GF-D8 (cell line): ENCODE measurements at places on chromosomes 6 and 20.

DNA sequence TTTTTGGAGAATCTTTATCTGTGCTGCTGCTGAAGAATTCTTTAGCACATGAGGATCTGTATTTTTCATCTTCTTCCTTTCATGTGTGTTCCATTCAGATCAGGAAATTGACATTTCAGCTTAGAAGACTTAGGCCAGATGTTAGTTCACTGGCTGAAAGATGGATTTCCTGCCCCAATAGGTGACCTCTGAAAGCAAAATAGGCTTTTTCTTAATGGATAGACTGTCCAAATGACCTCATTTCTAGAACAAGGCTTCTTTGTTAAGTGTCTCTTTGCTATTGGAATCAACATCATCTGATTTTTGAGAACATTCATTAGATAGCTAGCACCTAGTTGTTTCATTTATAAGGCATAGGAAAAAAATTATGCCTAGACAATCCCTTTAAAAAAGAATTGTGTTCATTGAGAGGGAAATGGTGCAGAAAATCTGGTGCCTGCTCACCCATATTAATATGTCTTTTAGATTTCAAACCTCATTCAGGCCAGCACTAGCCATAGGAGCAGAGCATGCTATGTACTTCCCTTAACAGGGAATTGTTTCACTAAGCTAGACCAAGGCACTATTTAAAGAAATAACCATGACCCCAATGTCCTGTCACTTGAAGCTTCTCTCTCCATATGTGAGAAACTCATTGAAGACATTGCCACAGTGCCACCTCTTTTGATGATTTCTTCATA is 13.6 kb upstream of the SASH1 start:
- no peak for DNase-seq

- DNase-seq, result no peak
Measured at GRCh38 chr6:47188588-47189021, 121.1 kb downstream of the TNFRSF21 start.

DNA sequence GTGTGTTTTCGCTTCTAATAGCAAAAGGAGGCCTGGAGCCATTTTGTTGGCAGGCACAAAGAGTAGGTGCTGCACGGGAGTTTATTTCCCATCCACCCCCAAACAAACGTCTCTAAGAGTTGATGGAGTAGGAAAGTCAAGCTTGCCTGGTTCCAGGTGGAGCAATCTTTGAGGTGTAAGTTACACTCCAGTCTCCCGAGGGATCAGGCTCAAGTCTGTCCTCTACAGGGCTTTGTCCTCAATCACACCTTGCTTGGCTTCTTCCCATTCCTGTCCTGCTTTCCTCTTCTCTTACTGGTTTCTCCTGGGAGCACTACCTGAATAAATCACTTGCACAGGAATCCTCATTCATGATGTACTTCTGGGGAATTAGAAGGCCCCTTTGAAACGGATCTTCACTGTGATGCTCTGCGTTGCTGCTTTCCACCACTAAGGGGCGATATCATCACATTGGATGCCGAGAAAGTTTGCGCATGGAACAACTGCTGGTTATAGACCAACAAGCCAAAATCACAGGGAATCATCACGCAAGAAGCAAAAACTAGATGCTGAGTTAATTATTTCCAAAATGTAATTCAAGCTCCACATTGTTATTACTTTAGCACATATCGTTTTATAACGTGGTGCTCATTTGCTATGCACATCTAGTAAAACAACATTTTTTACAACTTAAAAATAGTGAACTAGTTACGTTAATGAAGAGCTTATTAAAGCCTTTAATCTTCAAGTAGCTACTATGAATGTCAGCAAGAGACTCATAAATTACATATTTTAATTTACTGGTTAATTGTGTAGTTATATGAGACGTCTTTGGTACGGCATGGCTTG is 156.8 kb downstream of the DNAH8 start:
- DNase-seq, result no peak

DNA sequence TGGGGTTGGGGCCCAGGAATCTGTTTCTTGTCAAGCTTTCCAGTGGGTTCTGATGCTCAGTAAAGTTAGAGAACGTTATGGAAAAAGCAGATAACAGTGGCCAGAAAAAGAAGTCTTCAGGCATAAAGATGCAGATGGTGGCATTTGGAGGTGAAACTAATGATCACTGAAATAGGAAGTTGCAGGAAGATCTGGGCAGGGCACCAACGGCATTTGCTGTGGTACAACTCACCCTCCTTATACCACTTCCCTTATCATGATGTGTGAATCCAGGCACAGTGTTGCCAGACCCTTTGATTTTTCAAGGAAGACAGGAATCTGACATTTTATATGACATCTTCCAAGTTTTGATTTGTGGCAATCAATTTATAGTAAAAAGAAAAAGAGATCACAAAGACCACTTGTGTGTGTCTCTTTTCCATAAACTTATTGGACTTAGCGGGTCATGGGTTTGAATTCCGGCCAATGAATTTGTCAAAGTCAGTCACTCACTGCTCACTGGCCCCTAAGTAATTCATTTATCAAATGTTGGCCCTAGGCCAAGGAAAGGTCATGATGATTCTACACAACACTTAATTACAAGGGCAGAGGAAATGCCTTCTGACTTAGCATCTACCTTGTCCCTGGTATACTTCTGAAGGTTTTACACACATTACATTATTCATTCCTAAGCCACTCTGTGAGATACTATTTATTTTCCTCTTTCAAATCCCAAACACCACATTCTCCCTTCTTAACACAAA is 37.6 kb downstream of the LAMP5 start:
- DNase-seq, result no peak

DNA sequence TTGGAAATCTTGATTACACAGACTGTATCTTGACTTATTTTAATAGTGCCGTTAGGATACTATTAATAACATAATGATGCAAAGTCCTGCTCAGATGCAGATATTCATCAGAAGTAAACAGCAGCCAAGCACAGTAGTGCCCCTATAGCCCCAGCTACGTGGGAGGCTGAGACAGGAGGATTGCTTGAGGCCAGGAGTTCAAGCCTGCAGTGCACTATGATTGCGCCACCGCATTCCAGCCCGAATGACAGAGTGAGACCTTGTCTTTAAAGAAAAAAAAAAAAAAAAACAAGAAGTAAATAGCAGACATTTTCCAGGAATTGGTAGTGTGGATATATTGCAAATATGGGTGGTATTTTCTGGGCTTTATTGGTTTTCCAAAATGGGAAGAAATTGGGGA is 61.8 kb downstream of the TULP4 start:
- DNase-seq, result no peak

- DNase-seq, result peak; percentile 60
Measured at GRCh38 chr20:49676581-49677291, 36.9 kb downstream of the B4GALT5 start.

DNA sequence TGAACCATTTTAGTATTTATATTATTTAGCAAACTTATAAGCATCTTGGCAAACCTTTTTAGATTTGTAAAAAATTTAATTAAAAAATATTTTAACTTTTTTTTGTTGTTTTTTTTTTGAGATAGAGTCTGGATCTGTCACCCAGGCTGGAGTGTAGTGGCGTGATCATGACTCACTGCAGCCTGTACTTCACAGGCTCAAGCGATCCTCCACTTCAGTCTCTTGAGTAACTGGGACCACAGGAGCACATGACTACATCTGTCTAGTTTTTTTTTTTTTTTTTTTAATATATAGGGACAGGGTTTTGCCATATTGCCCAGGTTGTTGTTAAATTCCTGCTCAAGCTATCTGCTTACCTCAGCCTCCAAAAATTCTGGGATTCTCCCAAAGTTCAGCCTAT is 161.1 kb downstream of the EYS start:
- DNase-seq, result no peak

GRCh38 chr6:51554029-51554428 is 533.4 kb downstream of the PKHD1 start:
- DNase-seq, result no peak

DNA sequence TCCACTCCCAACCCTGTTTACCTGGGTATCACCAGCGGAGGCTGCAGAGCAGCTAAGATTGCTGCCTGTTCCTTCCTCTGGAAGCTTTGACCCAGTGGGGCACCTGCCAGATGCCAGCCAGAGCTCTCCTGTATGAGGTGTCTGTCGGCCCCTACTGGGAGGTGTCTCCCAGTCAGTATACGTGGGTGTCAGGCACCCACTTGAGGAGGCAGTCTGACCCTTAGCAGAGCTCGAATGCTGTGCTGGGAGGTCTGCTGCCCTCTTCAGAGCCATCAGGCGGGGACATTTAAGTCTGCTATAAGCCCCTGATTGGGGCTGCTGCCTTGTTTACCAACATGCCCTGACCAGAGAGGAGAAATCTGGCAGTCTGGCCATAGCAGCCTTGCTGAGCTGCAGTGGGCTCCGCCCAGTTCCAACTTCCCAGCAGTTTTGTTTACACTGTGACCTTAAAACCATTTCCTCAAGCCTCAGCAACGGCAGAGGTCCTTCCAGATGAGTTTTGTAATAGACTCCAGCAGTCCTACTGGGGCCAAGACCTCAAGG is 2.8 kb downstream of the RAET1E start:
- DNase-seq, result no peak

DNA sequence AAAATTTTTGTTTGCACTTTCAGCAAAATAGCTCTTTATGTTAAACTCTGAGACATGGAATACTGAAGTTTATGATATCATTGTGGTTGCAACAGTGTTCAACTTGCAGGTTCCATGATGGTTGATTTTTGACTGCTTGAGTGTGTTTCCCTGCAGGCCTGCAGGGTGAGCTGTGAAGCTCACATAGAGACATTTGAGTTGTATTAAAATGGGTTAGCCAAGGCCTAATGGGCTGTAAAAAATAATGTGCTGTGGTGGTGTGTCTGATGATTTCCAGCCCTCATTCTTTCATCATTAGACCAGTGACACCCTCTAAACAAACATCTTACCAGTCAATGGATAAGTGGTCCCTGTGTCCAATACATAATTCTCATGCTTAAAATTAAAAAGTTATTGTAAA is 321.4 kb downstream of the FARS2 start:
- no peak for DNase-seq

- DNase-seq, result peak; percentile 72
Measured at GRCh38 chr6:139290787-139291311, 949 bp downstream of the TXLNB start.

GRCh38 chr6:5981126-5982026 is 25.3 kb downstream of the NRN1 start:
- no peak for DNase-seq

- DNase-seq, result no peak
Measured at GRCh38 chr6:140546640-140547039, 1172.2 kb upstream of the CITED2 start.

GRCh38 chr6:100446115-100447080 is 18.3 kb downstream of the SIM1 start:
- no peak for DNase-seq

- no peak for DNase-seq
Measured at GRCh38 chr20:58503668-58504067, 11.5 kb downstream of the APCDD1L start.

GRCh38 chr6:111660531-111660930 is 54.9 kb upstream of the TRAF3IP2 start:
- DNase-seq, result no peak

DNA sequence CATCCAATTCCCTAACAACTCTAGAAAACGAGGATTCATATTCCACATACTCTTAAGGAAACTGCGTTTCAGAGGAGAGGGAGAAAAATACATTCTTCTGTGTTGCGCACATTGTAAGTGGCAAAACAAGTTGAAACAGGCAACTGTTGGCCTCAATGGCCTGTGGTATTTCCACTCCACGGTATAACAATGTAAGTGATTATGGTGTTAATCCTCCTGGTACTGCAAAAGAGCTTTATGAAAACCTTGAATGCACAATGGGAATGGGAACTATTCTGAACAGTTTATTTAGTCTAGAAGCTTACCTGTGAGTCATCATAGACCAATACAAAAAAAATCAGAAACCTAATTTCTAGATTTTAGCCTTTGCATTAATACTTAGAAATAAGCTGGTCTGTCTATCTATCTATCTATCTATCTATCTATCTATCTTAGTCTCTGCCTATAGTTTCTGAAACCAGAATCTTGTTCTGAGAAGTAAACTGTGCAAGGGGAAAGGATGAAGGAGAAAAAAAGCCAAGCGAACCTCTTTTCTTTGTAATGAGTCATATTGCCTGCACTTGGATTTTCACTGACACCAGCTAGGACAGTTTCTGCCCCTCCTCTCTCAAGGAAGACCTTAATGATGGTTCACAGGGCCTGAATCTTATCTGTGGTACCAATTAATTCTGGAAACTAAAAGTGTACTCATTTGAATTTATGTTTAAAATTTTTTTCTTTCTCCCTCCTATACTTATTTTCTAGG is 101.5 kb downstream of the RNF144B start:
- DNase-seq, result no peak

GRCh38 chr20:34948030-34948429 is 7.6 kb downstream of the GSS start:
- DNase-seq, result no peak

- no peak for DNase-seq
Measured at GRCh38 chr6:27076116-27076515, 171.4 kb upstream of the PRSS16 start.

DNA sequence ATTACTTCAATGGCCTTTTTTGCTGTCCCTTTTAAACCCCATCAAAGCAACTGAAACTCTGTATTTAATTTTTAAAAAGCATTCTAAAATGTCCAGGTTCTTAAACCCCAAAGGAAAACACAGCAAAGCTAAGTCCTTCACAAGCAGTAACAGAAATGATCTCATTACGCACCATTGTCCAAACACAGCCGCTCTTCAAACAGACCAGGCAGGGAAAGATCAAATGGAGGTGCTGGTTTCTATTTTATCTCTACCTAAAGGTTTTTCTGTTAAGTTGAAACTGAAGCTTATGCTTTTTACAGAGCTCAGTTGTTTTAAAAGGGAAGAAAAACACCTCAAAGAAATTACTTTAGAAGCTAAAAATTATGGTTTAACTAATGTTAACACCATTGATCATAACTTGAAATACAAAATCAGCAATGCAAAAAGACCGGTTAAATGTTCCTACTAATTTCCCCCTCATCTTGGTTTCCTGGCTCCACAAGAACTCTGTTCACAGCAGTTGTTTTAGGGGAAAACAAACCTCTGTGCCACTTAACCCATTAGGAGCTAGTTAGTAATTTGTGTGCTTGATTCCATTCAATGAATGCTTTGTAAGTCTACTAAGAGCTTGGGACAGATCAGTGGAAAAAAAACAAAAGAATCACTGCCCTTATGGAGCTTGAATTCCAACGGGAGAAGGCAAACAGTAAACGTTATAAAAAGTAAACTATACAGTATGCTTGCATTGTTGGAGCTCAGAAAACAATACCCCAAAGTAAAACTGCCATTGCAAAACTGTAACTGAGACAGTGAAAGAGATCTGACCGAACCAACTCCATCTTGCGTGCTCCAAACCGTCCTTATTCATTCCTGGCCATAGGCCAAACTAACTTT is 87.4 kb downstream of the CD24 start:
- no peak for DNase-seq

DNA sequence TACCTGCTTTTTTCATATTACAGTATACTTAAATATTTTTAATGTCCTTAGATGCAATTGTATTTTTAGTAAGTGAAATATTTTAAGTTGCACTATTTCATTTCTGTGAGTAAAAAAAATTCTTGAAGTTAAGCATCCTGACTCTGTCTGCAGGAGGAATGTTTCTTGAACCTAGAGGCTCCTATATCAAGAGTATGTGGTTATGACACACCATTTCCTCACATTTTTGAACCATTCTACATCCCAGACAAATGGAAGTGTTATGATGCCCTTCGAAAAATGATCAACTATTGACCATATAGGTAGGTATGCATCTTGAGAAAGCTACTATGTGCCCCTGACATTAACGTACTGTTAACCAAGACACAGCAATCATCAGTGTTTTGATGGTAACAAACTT is 237.0 kb downstream of the BCKDHB start:
- DNase-seq, result no peak
